ENCODE measurements at places on chromosomes 6 and 20.

GRCh38 chr6:107308677-107309076, 150.7 kb downstream of the PDSS2 start:
- DNase-seq = peak; percentile 56

DNA sequence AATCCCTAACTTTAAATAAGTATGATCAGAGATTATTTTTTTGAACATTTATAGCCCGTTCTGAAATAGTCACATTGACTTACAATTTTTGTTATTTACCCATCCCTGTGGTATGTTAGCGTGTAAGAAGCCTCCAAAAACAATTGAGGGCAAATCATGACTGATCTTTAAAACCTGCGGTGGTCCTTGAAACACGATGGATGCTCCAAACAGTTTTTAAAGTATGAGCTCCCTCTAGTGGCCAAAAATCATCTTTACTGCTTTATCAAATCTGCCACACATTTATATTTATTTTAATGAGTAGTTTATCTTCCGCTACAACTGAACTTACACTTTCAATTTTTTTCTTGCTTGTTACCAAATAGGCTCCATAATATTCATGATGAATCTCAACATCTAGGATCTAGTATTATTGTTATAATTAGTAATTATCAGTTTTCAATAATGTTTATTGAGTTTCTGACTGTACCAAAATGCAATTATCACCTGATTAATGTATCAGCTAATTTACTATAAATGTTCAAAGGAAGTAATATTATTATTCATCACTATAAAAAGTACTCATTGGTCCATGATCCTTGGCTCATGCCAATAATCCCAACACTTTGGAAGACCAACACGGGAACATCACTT, 52.2 kb downstream of the MARCKS start:
- DNase-seq = peak; percentile 65

DNA sequence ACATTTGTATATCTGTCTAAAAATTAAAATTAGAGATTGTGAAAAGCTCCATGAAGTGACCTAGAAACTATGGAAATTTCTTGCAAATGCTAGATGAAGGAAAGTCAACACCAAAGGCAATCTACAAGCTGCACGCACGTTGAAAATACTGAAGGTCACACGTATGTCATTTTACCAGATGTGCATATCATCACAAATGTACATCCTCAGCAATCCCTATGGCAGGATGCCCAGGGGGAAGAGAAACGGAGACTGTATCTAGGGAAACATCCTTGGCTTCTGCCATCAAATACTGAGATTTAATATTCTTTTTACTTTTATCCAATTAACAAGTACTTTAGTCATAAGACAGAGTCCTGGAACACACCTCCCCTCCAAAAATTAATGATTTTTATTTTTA, 672.0 kb downstream of the RNF144B start:
- DNase-seq = no peak

DNA sequence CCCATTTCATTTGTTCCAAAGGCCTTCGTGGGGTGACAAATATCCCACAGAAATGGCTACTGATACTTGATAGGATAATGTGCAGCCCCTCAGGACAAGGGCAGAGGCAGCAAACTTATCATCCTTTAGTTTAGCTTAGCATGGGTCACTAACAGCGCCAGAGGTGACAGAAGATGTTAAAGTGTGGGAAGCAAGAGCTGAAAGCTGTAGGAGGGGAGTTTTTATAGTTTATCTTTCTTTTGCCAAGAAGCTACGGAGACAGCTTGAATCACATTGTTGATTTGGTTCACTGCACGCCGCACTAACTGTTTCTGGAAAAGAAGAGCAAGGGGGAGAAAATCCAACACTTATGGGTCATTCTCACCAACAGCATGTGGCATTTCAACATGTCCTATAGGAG, 773.9 kb upstream of the MMS22L start:
- peak; percentile 25 for DNase-seq

GRCh38 chr6:133991096-133991593, 38.1 kb downstream of the TBPL1 start:
- DNase-seq = peak; percentile 72

DNA sequence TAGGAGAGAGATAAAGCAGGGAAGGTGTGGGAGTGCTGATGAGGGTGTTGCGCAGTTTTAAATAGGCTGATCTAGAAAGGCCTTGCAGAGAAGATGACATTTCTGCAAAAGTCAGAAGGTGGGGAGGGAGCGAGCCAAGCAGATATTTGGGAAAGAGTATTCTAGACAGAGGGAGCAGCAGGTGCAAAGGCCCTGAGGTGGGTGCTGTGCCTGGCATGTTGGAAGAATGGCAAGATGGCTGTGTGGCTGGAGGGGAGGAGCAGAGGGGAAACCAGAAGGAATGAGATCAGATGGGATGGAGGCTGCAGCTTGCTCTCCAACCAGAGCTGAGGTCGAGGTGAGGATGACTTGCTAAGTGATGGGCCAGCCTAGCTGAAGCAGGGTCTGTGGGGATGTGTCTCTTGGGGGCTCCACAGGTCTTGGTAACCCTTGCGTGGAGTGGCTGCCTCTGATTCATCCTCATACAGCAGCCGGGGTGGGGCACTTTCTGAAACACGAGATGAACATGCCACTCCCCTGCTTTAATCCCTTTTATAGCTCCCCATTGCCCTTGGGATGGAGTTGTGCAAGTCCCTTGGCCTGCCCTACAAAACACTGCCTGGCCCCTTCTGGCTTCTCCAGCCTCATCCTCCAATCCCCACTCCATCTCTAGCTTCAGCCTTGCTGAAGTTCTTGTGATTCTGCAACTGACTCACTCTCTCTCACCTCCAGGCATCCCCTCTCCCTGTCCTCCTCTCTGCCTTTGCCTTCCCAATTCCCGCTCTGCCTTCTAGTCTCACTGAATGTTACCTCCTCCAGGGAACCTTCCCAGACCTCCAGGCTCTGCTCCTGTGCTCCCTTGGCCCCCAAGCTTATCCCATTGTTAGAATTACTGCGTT, 94.1 kb downstream of the CDH22 start:
- DNase-seq = peak; percentile 48

GRCh38 chr20:4774207-4774606, 52.5 kb downstream of the PRND start:
- DNase-seq = no peak

GRCh38 chr6:76677017-76677416, 604.6 kb upstream of the IMPG1 start:
- no peak for DNase-seq

GRCh38 chr20:24977336-24977735, 15.2 kb downstream of the APMAP start:
- no peak for DNase-seq

DNA sequence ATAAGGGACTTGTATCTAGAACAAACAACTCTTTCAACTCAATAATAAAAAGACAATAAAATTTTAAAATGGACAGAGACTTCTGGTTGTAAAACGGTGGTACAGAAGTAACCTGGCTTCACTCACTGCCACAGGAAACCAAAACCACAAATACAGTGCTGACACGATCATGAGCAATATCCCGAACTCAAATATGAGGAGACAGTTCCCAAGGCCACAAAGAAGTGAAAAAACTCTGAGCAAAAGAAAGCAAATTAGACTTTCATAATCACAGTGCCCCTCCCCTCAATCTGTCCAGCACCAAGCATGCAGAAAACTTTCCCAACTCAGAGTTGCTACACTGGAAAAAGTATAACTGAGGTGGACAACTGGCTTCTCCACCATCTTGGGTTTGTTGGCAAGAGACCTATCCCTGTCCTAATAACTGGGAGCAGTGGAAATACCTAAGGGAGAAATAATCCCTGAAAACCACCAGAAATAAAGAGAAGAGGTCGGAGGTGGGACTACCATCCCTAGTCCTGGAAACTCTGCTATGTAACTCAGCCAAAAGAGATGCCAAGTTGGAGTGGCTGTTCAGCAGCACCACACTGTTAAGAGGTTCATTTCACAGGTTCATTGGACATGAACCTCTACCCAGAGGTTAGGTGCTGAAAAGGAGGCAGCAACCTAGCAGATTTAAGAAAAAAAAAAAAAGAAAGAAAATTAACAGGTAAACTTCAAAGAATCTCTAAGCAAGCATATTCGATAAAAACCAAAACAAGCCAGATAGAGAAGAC, 55.5 kb downstream of the REV3L start:
- no peak for DNase-seq

GRCh38 chr6:53361549-53362031, 12.8 kb upstream of the ELOVL5 start:
- DNase-seq = no peak

GRCh38 chr20:12019715-12020114, 102.0 kb downstream of the BTBD3 start:
- peak; percentile 78 for DNase-seq

GRCh38 chr6:112231594-112232060, 22.7 kb downstream of the LAMA4 start:
- peak; percentile 90 for DNase-seq

DNA sequence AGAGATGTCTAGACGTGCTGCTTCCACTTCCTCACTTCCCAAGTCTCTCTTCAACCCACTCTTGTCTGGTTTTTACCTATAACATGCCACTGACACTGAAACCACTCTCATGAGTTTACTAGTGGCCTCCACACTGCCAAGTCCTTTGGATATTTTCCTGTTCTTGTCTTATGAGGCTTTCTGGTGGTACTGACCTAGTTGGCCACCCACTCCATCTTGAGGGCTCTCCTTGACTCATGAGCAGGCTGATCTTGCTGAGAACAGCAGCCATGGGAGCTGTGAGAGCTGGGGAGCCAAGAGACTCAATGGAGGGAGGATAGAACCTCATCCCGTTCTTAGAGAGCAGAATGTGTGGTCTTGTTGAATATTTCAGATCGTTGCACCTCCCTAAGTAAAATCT, 283.4 kb upstream of the PRDM1 start:
- DNase-seq = no peak

DNA sequence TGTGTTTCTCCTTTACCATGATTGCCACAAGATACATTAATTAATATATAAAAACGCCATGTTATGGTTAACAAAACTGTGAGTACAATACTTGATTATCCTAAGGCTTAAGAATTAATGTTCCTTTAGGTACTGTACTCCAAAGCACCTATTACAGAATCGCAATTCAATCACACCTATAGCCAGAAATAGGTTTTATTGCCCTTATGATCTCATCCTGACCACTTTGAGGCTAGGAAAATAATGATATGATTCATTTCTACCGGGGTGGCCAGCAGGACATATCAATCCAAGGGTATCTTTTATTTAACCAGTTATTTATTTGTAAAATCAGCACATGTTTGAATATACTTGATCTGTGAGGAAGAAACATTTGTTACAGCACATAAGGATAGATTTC, 396.6 kb upstream of the GJE1 start:
- DNase-seq = no peak

DNA sequence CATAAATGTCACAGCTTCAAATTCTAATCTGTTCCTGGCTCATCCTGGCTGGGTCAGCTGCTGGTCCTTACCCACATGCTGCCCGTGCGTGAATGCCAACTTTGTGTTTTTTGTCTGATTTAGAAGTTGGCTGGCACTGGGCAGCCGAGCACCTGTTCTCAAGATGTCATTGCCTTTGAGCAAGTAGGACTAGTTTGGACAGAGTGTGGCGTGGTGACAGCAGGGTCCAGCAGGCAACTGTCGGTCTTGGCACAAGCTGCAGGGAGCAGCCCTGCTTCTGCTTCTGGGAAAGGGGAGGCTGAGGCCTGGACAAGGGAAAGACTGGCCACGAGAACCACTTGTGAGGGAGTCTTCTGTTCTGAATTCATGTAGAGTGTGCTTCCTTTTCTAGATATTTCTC, 26.4 kb upstream of the ADRM1 start:
- no peak for DNase-seq

DNA sequence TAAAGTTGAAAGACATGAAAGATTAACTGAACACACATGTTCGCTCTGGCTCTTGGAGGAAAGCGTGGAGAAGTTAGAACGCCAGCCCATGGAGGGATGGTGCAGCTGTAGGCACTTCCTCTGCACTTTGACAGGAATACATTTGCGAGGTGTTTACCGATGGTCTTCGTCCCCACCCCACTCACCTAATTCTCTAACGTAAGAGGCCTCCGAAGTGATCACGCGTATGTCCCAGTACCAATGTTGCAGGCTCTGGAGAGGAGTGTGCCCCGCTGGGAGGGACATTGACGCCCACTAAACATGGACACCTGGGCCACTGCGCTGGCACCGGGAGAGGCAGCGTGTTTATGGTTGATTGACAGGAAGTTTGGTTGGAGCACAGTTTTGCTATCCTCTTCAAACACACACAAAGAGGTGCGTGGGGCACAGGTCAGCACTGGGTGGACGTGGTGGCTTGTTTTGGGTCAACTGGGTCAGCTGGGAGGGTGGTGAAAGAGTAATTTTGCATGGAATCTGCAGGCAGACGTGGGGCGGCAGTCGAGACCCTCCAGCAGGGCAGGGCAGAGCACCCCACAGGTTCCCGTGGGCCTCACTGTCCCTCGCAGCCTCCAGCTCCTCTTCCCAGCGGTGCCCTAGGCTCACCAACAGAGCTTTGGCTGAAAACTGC, 110.1 kb downstream of the DLL1 start:
- no peak for DNase-seq

GRCh38 chr6:168088161-168089053, 9.4 kb upstream of the FRMD1 start:
- DNase-seq = no peak

DNA sequence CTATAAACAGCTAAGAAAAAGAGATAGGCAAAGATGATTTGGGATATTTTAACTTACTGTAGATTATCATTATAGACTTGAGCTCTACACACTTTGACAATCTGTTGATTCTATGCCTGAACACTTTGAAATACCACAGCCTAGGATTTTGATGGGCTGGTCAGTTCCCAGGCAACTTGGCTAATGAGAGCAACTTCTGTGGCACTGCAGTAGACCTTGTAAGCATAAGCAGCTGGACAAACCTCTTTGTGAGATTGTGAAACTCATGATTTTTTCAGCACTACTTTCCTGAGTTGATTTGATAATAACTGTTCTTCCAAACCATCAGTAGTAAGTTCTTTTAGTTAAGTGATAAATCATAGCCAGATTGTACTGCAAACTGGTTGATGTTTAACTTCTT, 27.1 kb upstream of the ELOVL5 start:
- DNase-seq = no peak

- no peak for DNase-seq
These were observed 3.1 kb upstream of the EMILIN3 start for GRCh38 chr20:41369673-41370072.

GRCh38 chr20:61562897-61563504, 310.9 kb downstream of the CDH4 start:
- no peak for DNase-seq

- DNase-seq = no peak
These were observed 31.2 kb upstream of the APCDD1L start for GRCh38 chr20:58546416-58546711.

GRCh38 chr6:138538390-138539031, 39.2 kb upstream of the NHSL1 start:
- no peak for DNase-seq

- DNase-seq = peak; percentile 89
These were observed 115.9 kb downstream of the LY86 start for GRCh38 chr6:6704103-6705060.

Data from NCI-H69 (cell line).